ENCODE measurements at places on chromosomes 16 and 17.

DNA sequence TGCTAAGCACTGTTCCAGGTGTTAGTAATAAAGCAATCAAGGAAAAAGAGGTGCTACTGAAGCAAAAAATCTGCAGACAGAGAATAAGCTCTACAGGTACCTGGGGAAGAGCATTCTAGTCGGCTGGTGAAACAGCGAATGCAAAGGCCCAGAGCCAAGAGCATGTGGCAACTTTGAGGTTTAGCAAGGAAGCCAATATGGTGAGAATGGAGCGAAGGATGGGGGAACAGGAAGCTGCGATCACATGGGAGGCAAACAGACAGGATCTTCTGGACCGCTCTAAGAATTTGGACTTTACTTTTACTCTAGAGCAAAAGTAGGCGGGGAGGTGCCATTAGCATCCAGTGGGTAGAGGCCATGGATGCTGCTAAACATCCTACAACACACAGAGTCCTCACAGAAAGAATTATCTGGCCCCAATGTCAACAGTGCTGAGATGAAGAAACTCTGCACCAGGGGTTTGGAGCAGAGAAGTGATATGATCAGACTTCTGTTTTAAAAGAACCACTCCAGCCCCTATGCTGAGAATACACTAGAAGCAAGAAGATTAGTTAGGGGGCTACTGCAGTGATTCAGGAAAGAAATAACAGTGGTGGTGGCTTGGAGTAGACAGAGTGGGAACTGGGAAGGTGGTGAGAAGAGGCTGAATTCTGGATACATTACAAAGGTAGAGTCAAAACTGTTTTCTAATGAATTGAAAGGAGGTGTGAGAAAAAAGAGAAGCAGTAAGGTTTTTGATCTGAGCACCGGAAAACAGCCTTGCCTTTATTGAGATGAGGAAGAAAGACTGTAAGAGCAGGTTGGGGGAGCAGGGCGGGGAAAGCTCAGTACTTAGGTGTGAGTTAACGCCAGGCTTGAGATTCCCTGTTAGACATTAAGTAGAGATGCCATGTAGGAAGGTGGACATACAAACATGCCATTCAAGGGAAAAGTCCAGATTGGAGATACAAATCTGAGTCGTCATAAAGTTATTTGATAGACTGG is 11.0 kb downstream of the EFTUD2 start:
- DNase-seq, result no peak

DNA sequence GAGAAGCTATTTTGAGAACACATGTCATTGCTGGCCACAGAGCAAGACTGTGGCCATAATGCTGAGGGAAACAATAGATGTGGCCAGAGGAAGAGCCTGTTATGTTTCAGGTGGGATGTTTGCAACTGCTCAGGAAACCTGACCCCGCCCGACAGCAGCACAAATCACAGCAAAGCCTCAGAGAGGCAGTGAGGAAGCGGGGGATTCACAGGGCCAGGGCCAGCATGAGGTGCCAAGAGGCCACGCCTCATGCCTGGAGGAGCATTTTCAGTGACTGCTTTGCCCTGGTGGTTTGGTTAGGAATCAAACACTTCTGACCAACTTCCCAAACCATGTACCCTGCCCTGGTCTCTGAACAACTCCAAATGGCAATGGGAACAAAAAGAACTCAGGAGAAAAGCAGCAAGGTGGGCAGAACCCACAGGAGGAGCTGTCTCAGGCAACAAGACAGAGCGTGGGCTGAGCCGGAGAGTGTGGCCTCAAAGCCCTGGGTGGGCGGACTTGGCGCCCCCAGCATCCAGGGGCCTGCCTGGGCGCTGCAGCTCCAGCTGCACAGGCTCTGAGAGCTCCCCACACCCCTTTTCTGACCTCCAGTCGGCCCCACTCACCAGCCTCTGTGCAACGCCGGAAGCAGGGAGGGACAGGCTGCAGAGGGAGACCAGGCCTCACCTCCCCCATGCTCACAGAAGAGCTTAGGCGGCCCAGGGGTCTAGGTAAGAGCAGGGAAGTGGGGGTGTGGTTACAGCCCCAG is 20.6 kb downstream of the HIC1 start:
- no peak for DNase-seq

- no peak for DNase-seq
These were observed 43.6 kb upstream of the CACNG4 start for GRCh38 chr17:66920950-66921349.

- no peak for DNase-seq
These were observed 76.1 kb upstream of the MED9 start for GRCh38 chr17:17400566-17401184.

DNA sequence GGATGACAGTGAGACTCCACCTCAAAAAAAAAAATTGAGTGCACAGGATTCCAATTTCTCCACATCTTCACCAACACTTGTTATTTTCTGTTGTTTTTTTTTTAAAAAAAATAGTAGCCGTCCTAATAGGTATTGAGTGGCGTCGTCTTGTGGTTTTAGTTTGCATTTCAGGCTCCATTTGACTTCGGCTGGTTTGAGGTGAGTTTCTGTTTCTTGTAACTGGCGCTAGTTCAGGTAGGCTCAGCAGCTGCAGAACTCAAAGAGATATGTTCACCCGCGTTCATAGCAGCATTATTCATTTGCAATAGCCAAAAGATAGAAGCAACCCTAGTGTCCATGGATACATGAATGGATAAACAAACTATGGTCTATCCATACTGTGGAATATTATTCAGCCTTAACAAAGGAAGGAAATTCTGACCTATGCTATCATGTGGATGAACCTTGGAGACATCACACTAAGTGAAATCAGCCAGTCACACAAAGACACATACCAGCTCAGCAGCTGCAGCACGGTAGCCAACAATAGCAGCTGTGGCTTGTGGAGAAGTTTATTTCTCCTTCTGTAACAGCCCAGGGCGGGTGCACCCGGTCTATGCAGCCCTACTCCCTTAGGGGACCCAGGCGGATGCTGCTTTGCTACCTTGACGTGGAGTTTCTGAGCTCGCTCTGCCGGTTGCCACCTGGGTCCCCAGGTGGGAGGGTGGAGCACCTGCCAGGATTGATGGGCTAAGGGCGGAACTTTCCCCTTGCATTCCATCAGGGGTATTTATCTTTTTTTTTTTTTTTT is 44.9 kb downstream of the TMEM235 start:
- DNase-seq, result no peak

DNA sequence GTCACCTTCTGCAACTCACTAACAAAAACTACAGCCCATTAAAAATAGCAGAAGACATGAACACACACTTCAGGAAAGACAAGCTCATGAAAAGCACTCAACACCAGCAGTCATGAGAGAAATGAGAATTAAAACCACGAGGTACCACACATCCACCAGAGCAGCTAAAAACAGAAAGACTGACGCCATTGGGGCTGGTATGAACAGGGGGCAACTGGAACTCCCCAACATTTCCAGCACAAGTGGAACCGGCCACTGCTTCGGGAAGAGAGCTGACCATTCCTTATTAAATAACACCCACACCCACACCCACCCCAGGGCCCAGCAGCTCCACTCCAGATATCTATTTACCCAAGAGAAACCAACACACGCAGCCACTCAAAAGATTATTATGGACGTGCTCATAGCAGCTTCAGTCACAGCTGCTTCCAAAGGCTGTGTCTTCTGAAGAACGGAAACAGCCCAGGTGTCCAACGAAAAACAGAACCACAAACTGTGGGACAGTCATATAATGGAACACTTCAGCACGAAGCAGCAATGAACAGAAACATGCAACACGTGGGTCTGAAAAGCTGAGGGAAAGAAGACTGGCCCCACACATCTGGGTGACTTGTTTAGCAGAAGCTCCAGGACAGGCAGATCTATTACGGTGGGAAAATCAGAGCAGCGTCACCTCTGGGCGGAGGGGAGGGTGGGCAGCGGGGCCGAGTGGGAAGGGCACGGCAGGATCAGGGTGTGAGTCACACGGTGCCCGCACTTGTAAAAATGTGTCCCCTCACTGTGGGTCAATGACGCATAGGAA is 41.1 kb downstream of the KLHDC4 start:
- DNase-seq, result no peak

GRCh38 chr17:32496395-32497073 is 9.7 kb downstream of the CDK5R1 start:
- no peak for DNase-seq

GRCh38 chr17:14334919-14335318 is 34.0 kb downstream of the HS3ST3B1 start:
- DNase-seq, result no peak

DNA sequence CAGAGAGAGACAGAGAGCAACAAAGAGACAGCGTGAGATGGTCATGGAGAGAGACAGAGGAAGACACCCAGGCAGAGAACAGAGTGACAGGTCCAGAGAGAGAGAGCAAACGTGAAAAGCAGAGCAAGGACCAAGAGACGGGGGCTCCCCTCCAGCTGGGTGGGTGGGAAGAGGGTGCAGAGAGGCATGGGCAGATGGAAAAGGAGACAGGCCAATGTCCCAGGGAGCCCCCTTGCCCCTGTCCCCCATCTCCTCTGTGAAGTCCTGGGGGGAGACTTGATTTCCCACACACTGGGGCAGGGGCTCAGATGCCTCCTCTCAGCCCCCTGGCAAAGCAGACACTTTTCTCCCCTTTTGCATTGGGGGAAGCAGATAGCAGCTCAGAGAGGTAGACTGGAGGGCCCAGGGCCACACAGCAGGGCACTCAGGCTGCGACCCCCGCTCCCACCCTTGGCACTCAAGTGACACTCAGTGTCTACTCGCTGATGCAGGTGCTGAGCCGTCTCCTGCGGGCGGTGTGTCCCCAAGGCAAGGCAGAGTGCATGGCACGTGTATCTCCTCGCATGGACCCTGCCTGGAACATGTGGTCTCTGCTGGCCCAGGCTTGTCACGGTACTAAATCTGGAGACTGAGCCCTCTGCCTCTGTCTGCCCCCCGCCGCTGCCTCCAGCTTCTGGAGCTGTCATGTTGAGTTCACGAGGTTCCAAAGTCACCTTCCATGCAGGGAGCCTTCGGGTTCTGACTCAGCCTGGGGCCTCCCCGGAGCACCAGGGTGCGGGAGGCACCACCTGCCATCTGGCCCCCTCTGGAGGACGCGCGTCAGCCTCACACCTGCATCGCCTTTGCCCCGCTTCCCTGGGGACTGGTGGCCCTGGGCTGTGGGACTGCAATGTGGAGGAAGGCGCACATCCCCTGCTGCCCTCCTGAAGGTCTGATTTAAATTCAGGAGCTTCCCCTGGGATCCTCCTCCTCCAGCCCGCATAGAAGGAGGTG is 215.9 kb upstream of the GSE1 start:
- no peak for DNase-seq

GRCh38 chr16:14013571-14014283 is 57.4 kb upstream of the MRTFB start:
- no peak for DNase-seq

DNA sequence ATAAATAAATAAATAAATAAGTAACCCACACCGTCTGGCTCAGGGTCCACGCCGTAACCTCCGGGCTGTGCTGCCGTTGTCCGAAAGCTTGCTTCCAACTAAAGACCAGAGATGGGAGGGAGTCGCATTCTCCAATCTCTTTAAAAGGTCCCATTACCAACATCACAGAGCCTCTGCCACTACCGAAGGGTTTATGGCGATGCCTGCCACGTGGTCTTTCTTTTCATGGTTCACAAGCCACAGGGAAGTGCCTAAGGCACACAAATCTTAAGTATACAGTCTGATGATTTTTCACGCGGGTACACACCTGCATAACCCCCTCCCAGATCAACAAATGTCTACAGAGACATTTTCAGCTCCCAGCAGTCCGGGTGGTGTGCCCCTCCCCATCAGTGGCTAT is 1.4 kb downstream of the COTL1 start:
- no peak for DNase-seq

DNA sequence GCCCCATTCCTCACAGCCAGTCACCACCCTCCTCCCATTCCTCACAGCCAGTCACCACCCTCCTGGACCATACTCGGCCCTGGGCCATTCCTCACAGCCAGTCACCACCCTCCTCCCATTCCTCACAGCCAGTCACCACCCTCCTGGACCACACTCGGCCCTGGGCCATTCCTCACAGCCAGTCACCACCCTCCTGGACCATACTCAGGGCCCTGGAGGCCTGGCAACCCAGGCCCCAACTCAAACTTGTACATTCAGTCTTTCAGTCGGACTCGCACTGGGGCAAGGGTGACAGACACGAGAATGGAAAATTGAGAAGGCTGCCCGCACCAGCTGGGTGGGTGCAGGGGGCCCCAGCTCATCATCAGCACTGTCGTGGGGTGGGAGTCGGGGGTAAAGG is 30.4 kb upstream of the FOXK2 start:
- DNase-seq, result no peak

GRCh38 chr16:82229800-82230619 is 60.0 kb upstream of the MPHOSPH6 start:
- DNase-seq, result peak; percentile 4

- DNase-seq, result no peak
These were observed 129.7 kb upstream of the CHMP6 start for GRCh38 chr17:80861892-80862291.

GRCh38 chr16:14529010-14529669 is 100.9 kb downstream of the PARN start:
- peak; percentile 59 for DNase-seq

DNA sequence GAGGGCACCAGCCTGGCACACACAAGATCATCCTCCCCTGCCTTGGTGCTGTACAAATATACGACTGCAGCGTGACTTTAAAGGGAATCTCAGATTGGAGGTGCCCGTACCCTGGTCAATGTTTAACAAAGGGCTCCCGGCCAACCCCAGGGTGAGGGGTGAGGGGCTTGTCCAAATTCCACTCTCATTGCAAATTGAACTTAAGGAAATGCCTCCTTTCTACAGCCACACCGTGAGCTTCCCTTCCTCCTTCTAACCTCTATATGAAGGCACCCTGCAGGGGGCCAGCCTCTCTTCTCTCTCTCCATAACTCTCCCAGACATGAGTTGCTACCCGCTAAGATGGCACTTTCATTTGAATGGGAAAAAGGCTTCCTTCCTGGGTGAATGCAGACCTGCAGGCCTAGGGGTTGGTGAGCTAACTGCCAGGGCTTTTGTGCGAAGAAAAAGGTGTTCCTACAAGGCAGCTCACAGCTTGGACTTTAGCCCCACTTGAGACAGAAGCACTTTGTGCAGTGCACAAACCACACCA is 76.6 kb downstream of the IRF8 start:
- no peak for DNase-seq

- no peak for DNase-seq
These were observed 3.4 kb downstream of the SP6 start for GRCh38 chr17:47847341-47848197.

DNA sequence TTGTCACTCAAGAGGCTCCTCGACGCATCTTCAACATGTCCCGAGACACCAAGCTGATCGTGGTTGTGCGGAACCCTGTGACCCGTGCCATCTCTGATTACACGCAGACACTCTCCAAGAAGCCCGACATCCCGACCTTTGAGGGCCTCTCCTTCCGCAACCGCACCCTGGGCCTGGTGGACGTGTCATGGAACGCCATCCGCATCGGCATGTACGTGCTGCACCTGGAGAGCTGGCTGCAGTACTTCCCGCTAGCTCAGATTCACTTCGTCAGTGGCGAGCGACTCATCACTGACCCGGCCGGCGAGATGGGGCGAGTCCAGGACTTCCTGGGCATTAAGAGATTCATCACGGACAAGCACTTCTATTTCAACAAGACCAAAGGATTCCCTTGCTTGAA is 101.0 kb downstream of the HS3ST2 start:
- no peak for DNase-seq

GRCh38 chr17:4553669-4554068 is 1.5 kb downstream of the MYBBP1A start:
- DNase-seq, result no peak

GRCh38 chr16:14362774-14363371 is 267.2 kb downstream of the PARN start:
- no peak for DNase-seq

- DNase-seq, result no peak
These were observed 132.5 kb downstream of the AATF start for GRCh38 chr17:37081287-37081686.

GRCh38 chr17:2002767-2003329 is 22.3 kb downstream of the RTN4RL1 start:
- DNase-seq, result no peak

Measured in NCI-H1930 (cell line).